HFFc6 (cell line): ENCODE measurements at places on chromosomes 12 and 14. TPM values are rescaled to one million over a fixed set of nuclear protein-coding genes. Genes with fewer than 3 reads are reported as not detected.

The FBRSL1 gene
- 26.4 to 38.4 TPM (median 27.9 TPM) in 3 replicates for total RNA-seq

The DLGAP5 gene
- 19.7 and 56.3 TPM in 2 replicates for total RNA-seq

The DPF3 gene
- 3.7 to 6.2 TPM (median 4.8 TPM) in 3 replicates for total RNA-seq

The CSRP2 gene
- 19.9 to 29.0 TPM (median 25.2 TPM) in 3 replicates for total RNA-seq

The ANGEL1 gene
- 9.1 to 10.1 TPM (median 9.6 TPM) in 3 replicates for total RNA-seq

The CD27 gene
- total RNA-seq, result 0.28 TPM in 1 of 2 replicates, not detected in the other

The FZD10 gene
- not detected in 3 replicates for total RNA-seq

DNA sequence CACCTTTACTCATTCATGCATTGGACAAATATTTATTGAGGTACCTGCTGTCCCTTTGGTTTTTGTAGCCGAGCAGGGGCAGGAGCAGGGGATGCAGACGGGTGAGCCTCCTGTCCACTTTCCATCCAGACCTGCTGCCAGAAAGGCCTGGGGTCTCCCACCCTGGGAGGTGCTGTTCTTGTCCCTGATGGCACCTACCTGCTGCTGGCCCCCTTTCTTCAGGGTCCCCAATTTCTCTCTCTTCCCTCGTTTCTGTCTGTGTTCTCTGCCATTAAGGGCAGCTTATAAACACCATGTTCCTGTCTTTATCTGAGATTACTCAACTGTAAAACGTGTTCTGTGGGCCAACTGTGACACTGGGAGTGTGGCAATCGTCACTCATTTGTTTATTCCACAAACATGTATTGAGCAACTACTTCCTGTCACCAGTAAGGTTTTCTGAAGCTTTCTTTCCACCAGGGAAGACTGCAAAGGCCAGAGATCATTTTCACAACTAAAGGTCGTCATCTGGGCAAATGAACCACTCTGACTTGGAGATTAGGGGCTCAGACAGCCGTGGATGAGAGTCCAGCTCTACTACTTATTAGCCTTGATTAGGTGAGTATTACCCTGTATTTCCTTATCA is at the start of gene HAL:
TSS of gene HAL (minus strand) at position 311 of the 625 bp plus-strand sequence. CDS start 434 bp downstream, outside the sequence.
- no peak for DNase-seq

GRCh38 chr12:42135259-42135814 is 9.3 kb downstream of the GXYLT1 start:
- DNase-seq, result peak; percentile 61

- peak; percentile 90 for DNase-seq
These were observed 73.9 kb downstream of the NEDD1 start for GRCh38 chr12:96980991-96981414.
